A172 (cell line): ENCODE measurements at places on chromosomes 7 and 10.

GRCh38 chr7:155886391-155887173 lies 74.3 kb upstream of the SHH start:
- DNase-seq: no peak

GRCh38 chr10:33681595-33681994 lies 347.1 kb upstream of the NRP1 start:
- no peak for DNase-seq

- no peak for DNase-seq
These were observed 83.6 kb downstream of the WDFY4 start for GRCh38 chr10:48768144-48768766.

DNA sequence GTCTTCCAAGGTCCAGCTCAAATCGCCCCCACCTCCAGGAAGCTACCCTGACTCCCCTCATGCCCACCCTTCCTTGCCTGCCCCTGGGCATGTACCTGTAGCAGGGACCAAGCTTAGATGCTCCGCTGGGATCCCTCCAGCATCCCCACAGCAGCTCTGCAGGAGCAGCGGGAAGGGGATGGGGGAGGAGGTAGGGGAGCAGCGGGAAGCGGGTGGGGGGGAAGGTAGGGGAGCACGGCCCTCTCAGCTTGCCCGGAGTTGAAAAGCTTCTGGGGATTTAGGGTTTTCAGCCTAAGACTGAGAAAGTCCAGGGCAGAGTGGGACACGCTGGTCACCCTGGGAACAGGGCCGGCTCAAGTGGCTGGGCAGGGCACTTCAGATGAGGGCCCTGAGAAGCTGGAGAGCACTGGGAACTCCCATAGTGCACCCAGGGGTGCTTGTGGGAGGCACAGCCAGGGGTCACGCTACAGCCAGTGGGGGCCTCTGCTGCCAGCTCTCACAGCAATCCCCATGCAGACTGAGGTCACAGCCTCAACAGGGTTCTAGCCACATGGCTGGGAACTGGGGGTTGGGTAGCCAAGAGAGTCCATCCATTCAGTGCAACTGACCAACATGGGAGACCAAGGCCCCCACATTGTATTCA lies 13.4 kb downstream of the WDR86 start:
- no peak for DNase-seq
